ENCODE measurements at places on chromosomes 2 and 18.

DNA sequence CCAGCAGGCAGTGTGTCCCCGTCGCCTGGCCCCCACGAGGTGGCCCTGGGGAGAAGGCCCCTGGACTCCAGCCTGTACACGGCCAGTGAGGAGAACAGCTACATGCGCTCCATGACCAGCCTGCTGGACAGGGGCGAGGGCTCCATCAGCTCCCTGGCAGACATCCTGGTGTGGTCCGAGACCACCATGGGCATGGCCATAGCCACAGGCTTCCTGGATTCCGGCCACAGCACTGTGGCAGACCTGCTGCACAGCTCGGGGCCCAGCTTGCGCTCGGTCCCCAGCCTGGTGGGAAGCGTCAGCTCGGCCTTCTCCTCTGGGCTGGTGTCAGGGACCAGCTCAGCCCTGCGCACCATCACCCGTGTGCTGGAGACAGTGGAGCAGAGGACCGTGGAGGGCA, 1.0 kb downstream of the TEX44 start:
- DNase-seq = no peak

GRCh38 chr2:1623906-1624445, 120.3 kb downstream of the PXDN start:
- no peak for DNase-seq

DNA sequence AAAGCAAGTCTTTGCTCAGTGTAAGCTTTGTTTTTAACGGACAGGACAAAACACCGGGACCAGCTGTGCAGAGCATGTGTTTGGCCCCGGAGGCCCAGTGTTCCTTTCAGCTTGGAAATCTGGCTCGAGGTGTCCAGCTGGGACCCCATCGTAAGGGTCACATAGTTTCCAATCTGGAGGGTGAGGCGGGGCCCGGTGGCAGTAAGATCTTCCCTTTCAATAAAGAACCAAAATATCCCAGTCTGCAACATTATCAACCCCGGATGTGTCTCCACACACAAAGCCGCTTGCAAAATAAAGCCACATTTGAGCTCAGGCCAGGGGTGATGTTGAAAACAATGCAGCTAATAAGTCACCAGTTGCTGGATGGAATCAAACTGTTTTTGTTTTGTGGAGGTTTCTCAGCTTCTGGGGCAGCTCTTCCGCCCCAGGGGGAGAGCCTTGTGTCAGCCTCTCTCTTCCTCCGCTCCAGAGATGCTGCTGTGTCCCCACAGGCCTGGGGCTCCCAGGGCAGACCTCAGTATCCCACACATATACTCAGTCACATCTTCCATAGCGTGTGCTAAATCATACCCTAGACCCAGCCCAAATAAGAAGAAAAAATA, 138.6 kb upstream of the GLI2 start:
- DNase-seq = no peak

- DNase-seq = no peak
Measured at GRCh38 chr2:111068435-111069058, 52.2 kb upstream of the BCL2L11 start.

DNA sequence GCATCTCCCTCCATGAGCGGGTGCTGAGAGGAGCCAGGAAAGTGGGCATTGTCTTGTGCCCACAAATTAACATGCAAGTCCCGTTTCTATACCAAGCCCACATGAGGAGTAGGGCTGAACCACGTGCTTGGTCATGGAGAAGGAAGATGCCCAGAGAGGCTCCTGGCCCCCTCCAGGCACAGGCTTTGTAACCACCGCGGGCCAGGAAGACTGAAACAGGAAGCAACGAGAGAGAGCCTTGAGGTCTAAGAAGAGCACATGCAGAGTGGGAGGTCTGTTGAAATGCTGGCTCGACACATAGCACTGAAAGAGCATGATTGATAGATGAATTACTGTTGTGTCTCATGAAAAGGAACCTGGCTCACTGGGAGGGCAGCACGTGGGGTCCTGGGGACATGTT, 36.3 kb downstream of the VWA3B start:
- DNase-seq = no peak

- DNase-seq = no peak
Measured at GRCh38 chr2:84807063-84807485, 73.8 kb downstream of the TRABD2A start.

- DNase-seq = no peak
Measured at GRCh38 chr2:162926907-162927306, 88.3 kb upstream of the KCNH7 start.

Measured in stimulated activated CD4-positive, alpha-beta T cell treated with anti-CD3 and anti-CD28 coated beads, Interleukin-12 subunit alpha, Interleukin-12 subunit beta, amount 100 ng/mL, for 4 hours (primary cell).